ENCODE measurements at places on chromosomes 4 and X.

DNA sequence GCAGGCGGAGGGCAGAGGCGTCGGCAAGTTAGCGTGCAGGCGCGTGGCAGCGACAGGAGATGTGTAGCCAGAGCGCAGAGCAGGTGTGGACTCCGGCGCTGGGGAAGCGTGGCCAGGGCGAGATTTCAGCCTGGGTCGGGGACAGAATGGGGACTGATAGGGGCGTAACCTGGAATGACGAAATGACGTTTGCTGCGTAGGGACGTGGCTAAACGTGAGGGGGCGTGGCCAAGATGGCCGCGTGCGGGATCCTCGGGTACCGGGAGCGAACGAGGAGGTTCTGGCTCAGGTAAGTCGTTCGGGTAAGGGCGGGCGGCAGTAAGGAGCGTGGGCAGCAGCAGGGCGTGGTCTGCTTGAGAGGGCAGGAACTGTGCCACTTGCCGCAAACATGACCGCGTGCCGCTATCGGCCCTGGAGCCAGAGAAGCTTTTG lies 10.9 kb upstream of the CLTRN start:
- peak; percentile 86 for DNase-seq

- DNase-seq, result no peak
Measured at GRCh38 chr4:52600275-52600674, 58.8 kb downstream of the USP46 start.

DNA sequence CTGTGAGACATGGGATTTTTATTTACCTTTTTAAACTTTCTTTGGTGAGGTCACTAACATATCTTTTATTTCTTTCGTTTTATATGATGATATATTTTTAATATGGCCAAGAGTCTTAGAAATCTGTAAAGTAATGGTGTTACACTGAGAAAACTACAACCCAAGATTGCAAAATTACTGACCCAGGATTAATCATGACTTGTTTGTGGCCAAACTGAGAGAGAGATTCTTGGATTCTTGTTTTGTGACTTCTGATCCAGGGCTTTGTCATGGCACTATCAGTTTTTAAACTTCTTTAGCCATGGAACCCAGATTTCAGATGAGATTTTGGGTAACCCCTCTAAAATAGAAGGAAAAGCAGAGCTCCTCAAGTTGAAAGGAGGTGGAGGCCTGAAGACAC lies 42.0 kb downstream of the SGMS2 start:
- DNase-seq, result no peak

- no peak for DNase-seq
Measured at GRCh38 chr4:20538905-20539304, 161.4 kb upstream of the PACRGL start.

- DNase-seq, result no peak
Measured at GRCh38 chr4:60034361-60034760, 1165.8 kb upstream of the ADGRL3 start.

GRCh38 chr4:27638163-27638915 lies 777.7 kb downstream of the STIM2 start:
- DNase-seq, result no peak

DNA sequence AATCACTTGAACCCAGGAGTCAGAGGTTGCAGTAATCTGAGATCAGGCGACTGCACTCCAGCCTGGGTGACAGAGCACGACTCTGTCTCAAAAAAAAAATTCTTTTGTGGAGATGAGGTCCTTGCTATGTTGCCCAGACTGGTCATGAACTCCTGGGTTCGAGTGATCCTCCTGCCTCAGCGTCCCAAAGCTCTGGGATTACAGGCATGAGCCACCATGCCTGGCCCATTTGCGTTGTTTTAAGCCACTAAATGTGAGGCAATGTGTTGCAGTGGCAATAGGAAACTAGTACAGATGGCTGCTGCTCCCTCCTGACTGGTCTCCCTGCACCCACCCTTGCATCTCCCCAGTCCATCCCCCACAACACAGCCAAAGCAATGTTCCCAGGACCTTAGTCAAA lies 40.0 kb upstream of the APLN start:
- no peak for DNase-seq

DNA sequence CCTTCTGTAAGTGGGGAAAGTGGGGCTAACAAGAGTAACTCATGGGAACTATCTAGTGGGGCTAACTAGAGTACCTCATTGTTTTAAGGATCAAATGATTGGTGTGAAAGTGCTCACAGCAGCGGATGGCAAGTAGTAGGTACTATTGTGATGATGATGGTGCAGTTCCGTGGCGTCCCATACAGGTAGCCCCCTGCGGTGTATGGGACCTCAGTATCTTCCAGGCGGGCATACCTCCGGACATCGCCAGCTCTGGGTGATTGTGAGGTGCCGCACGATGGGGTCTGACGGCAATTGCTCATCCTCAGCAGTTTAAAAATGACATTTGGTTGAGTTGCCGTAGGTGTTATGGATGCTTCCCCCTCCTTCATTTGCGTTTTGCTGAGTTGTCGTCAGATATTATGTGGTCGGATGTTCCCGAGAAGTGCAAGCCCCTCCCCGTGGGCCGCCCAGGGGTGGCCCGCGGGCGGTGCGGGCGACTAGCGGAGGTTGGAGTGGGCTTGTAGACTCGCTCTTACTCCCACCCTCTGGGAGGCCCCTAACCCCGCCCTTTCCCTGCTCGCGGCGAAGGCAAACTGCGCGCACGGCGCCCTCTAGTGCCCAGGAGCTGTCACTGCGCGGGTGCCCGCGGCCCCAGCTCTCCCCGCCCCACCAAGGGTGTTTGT lies 18.3 kb upstream of the GPR101 start:
- DNase-seq, result peak; percentile 80

DNA sequence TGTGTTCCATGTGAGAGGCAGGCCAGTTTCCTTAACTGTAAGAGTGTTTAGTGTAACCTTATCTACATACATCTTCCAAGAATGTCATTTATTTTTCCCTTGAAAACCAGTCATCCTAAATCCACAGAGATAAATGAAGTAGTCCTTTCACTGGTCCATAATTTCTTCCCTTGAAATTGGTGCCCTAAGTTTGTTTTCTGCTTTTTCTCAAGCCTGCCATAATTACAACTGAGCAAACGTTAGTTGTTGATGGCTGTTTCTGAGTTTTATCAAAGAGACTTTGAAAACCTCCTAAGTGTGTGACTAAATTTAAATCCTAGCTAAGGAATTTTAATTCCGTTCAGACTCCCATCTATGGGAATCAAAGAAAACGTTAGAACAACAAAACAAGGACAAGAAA lies 3.6 kb upstream of the TDO2 start:
- no peak for DNase-seq

DNA sequence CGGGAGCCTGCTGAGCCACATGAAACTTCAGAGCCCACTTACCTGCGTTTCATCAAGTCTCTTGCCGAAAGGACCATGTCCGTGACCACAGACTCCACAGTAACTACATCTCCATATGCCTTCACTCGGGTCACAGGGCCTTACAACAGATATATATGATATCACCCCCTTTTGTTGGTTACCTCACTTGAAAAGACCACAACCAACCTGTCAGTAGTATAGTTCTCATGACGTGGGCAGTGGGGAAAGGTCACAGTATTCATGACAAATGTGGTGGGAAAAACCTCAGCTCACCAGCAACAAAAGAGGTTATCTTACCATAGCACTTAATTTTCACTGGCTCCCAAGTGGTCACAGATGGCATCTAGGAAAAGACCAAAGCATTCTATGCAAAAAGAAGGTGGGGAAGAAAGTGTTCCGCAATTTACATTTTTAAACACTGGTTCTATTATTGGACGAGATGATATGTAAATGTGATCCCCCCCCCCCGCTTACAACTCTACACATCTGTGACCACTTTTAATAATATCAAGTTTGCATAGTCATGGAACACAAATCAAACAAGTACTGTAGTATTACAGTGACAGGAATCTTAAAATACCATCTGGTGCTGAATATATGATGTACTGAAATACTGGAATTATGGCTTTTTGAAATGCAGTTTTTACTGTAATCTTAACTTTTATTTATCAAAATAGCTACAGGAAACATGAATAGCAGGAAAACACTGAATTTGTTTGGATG lies 129.9 kb downstream of the TET2 start:
- DNase-seq, result no peak

All from activated naive CD4-positive, alpha-beta T cell treated with anti-CD3 and anti-CD28 coated beads, Interleukin-2, amount 50 U/mL, for 16 hours (primary cell).